ENCODE measurements at places on chromosomes 5 and 9.

- no peak for DNase-seq
These were observed 1635.4 kb upstream of the C9orf72 start for GRCh38 chr9:29208670-29209069.

- DNase-seq: no peak
These were observed 96.8 kb downstream of the CAMK4 start for GRCh38 chr5:111320953-111321352.

GRCh38 chr9:21043841-21044240, 12.4 kb upstream of the HACD4 start:
- DNase-seq: no peak

- no peak for DNase-seq
These were observed 325.3 kb upstream of the GRAMD2B start for GRCh38 chr5:126097876-126098275.

GRCh38 chr5:113022661-113023060, 46.1 kb downstream of the DCP2 start:
- no peak for DNase-seq

DNA sequence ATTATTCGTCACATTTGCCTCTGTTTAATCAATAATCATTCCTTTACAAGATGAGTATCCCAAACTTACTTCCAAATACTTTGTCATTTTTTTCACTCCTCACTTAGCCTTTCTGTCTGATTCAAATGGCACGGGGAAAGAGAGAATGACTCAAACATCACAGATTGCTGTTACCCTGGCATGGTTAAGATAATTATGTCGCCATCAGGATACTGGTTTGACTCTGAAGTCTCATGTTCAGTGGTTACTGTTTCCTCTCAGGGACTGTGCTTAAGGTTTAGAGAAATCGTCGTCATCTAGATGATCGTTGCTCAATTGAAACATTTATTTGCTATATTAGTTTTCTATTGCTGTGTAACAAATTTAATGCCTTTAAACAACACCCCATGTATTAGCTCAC, 45.2 kb upstream of the RAD23B start:
- DNase-seq: no peak

GRCh38 chr5:131607418-131607817, 27.6 kb downstream of the RAPGEF6 start:
- no peak for DNase-seq

DNA sequence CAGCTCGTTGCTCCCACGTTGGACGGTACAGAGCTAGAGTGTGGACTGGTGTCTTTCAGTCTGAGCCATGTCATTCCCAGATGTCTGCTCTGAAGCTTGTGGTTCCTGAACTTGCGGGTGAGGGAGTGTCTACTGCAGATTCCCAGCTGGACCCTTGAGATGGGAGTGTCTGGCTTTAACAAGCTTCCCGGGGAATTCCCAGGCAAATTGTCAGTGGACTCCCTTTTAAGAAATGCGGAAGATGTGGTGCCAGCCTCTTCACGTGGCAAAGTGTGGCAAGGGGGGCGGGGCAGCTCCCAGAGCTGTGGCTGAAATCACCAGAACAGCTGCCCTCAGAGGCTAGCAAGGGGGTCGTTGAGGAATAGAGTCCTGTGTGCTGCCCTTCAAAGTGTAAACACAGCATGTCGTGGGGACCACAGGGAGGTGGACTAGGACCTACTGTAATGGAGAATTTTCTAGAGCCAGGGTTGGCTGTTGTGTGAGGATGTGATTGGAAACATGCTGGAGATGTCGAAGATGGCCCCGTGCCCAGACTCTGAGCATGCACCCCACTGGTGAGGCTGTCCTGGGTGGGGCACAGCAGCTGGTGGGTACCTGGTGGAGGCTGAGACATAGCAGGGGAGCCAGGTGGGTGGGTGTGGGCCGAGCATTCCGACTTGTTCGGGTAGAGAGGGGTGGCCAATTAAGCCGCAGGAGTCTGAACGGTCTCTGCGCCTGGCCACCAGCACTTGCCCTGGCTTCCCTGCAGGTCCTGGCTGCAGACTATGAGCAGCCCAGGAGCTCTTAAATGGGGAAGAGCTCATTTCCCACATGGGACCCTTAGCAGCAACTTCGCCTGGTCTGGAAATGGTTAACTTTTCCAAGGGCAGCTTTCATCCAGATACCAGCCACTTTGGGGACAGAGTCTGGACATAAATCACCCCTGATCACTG, 37.4 kb downstream of the PRRX2 start:
- peak; percentile 61 for DNase-seq

GRCh38 chr5:173296737-173297676, 31.2 kb downstream of the STC2 start:
- no peak for DNase-seq

DNA sequence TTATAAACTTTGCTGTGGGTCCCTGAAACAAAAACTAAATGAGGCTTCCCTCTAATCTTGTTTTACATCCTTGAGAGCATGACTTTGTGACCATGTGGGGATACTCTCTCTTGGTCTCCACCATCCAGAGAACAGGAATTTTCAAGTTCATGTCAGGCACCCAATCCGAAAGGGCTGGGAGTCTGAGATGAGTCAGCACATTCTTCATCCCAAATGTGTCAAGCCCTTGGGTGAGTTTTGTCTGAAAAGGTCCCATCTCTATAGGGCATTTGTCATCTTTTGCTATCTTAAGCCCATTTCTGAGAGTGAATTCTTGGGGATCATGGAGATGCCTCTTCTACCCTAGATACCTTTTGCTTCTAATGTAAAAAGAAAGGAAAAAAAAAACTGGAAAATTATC, 26.9 kb upstream of the RAPGEF6 start:
- no peak for DNase-seq

GRCh38 chr5:123047706-123048105, 11.2 kb upstream of the PPIC start:
- DNase-seq: no peak

- DNase-seq: no peak
These were observed 300.0 kb upstream of the ADAMTSL1 start for GRCh38 chr9:18173923-18174322.

DNA sequence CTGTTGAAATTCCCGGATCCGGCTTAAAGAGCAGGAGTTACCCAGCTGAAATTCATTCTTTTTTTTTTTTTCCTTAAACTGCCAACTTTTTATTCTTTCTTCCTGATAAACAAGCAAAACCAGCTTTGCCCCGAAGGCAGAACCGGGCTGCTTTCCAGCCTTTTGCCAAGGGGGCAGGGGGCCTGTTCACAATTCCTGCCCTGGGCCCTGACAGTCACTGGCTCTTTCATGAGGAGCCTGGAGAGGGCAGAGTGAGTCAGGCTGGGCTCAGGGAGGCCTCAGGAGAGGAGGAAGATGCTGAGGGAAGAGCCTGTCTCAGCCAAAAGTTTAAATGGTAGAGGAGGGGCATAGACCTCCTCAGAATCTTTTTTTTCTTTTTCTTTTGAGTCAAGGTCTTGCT, 4.8 kb downstream of the GLIPR2 start:
- no peak for DNase-seq

DNA sequence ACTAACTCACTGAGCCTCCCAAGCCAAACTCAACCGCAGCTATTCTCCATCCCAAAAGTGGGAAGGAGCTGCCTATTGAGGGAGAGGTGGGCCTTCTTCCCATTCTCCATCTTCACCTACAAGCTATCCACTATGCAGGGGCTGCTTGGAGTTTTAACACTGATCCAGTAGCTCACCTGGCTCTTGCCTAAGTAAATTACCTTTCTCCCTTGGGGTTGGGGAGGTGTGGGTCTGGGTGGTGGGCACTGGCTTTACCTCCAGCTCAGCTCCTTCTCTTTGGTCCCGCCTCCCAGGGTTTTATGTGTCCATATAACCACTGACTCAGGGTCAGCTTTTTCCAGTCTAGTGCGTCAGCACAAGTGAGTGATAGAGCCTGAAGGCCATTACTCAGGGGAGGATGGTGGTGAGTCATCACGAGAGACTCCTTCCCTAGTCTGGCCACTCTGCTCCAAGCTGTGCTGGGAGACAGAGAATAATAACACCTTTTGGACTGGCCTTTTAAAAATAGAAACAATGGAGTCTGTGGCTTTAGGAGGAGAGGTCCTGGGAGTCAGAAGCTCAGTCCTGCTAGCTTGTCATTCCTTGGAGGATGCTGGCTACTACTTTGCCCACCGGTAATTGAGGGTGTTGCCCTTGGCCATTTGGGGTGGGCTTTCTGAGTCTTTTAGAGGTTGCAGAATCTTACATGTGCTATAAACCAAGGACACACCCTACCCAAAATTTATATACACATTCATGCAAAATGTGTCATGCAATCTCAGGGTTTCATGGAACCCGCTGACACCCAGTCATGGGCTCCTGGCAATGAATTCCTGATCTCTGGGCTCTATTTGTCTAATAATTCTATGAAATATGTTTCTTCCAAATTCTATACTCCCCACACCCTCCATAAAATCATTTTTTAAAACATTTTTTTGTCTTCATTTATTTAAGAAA, 35.6 kb upstream of the ATP6V1G1 start:
- peak; percentile 19 for DNase-seq

- DNase-seq: no peak
These were observed 394.8 kb downstream of the CSNK1G3 start for GRCh38 chr5:123906698-123907295.

GRCh38 chr5:169450464-169450863, 133.1 kb upstream of the SPDL1 start:
- DNase-seq: no peak

- no peak for DNase-seq
These were observed 499.1 kb downstream of the DMAC1 start for GRCh38 chr9:7300484-7300883.

GRCh38 chr5:21931116-21931515, 922.0 kb downstream of the CDH12 start:
- DNase-seq: no peak

GRCh38 chr5:159864885-159865691, 51.2 kb upstream of the ADRA1B start:
- DNase-seq: no peak

DNA sequence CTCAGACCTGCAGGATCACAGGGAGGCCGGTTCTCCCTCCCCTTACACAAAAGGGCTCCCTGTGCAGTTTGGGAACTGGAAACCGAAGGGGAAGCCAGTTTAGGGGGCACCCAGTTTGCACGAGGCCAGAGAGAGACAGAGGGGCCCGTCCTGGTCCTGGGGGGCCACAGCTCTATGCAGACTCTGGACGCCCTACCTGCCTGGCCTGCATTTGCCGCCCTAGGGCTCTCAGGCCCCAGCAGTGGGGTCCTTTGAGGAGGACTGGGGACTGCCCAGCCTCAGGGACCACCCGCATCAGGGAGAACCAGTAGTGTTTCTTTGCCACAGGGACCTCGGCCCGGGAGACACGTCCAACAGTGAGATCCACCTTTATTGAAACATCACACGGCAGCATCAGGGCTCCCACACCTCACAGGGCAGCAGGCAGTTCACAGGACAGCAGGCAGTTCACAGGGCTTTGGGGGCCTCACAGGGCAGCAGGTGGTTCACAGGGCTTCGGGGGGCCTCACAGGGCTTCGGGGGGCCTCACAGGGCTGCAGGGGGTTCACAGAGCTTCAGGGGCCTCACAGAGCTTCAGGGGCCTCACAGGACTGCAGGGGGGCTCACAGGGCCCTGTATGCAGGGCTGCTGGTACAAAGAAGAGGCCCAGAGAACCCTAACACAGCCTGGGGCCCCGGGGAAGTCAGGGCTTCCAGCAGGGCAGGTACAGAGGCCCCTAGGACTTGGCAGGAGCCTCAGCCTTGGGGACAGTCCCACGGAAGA, 648 bp upstream of the NSMF start:
- peak; percentile 19 for DNase-seq

GRCh38 chr5:170591054-170591453, 87.2 kb downstream of the KCNIP1 start:
- no peak for DNase-seq

DNA sequence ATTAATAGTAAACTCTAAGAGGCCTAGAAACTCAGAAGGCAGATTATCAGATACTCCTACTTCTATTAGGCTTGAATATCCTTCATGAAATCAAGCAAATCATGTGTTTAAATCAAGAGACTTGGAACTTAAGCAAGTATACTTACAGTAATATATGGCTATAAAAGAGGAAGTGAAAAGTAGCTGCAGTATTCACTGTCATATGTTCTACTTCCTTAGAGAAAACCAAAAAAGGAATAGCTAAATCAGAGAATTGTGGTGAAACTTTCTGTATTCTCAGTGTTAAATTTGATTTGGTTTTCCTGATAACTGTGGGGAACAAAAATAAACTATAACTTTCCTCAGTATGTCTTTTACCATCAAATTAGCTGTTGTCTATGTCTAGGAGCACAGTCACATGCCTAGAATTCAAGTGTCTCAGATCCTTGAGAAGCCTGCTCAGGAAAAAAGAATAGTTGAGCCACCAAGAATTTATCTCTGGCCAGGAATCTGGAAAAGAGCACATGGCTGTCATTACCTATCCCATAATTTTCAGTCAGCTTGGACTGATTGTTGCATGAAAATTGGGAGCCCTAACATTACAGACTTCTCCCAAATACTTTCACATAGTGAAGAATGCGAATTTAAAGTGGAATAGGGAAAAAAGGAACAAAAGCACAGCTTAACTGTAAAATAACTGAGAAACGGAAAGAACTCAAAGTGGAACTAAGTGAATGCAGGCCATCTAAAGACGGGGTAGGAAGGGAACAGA, 1.7 kb downstream of the FKBP15 start:
- no peak for DNase-seq

- no peak for DNase-seq
These were observed 116.9 kb downstream of the ARRDC3 start for GRCh38 chr5:91266184-91266705.

GRCh38 chr5:37054391-37054790, 177.8 kb downstream of the NIPBL start:
- no peak for DNase-seq

DNA sequence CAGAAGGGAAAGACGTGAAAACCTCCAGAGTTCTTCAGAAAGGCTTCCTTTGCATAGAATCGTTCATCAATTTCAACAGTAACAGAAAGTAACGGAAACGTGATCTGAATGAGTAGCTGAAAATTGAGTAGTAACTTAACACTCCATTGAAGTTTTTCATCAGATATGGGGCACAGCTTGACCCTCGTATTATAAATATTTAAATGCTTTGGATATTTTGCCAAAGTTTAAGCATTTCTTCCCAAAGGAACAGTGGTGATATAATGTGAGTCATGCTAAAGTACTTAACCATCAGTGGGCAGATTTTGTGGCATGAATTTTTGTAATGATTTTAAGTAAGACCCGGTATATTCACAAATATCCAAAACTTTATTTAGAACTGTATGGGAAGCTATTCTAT, 67.4 kb upstream of the ADAMTS19 start:
- DNase-seq: no peak

Data from right hindlimb (tissue), 1 donor.